Esophagus squamous epithelium (tissue), 5 donors: ENCODE measurements at places on chromosomes 7 and 10.
A peak's percentile ranks its signal among the peaks of the same experiment; 100 is the strongest.

- no peak for DNase-seq
These were observed 123.6 kb downstream of the BTAF1 start for GRCh38 chr10:92047215-92047614.

GRCh38 chr7:19705663-19706062, 3.2 kb downstream of the POLR1F start:
- DNase-seq: no peak

- DNase-seq: no peak
These were observed 698.2 kb downstream of the REEP3 start for GRCh38 chr10:64219271-64220025.

- no peak for DNase-seq
These were observed 2.5 kb downstream of the VAX1 start for GRCh38 chr10:117135480-117136140.

GRCh38 chr7:158957921-158958491, 101.6 kb downstream of the DYNC2I1 start:
- DNase-seq: peak; percentile 13

DNA sequence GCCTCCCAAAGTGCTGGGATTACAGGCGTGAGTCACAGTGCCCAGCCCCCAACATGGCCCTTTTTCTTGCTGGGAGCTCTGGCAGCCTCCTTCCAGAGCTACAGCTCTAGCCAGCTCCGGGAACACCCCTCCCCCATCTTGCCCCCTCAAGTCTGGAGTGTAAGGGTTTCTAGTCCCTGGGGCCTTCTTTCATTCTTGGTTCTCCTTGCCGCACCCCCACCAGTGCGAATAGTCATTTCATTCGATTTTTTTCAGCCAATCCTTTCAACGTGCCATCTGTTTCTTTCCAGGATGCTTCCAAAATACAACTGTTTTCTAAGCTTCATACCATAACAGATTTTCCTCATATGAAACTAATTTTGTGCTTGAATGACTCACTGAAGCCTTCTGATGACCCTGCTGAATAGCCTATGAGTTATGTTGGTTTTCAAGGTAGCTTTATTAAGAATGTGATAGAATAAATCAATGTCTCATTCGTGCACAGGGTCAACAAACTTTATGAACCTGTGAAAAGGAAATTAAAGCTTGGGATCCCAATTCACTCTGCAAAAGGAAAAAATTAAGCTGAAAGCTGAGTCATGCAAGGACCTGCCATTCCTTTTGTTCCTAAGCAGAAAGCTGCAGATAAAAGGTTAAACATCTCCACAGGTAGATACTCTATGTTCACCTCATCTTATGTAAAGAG, 38.6 kb downstream of the CDC14C start:
- DNase-seq: no peak

GRCh38 chr7:139588632-139589031, 65.1 kb downstream of the CLEC2L start:
- DNase-seq: no peak

GRCh38 chr7:131844369-131844768, 287.9 kb upstream of the PODXL start:
- DNase-seq: no peak
